ENCODE measurements at places on chromosomes 11 and 22. TPM values are rescaled to one million over a fixed set of nuclear protein-coding genes. Genes with fewer than 3 reads are reported as not detected.
A peak's percentile ranks its signal among the peaks of the same experiment; 100 is the strongest.

Gene OR8G5
- total RNA-seq, result not detected

Gene KCNJ11
- not detected for total RNA-seq

Gene KRTAP5-7
- total RNA-seq, result not detected

Gene NLRP14
- 0.33 TPM for total RNA-seq

Gene SLC16A8
- not detected for total RNA-seq

Gene CCDC116
- total RNA-seq, result 0.17 TPM

Gene TOMM22
- total RNA-seq, result 76.7 TPM

DNA sequence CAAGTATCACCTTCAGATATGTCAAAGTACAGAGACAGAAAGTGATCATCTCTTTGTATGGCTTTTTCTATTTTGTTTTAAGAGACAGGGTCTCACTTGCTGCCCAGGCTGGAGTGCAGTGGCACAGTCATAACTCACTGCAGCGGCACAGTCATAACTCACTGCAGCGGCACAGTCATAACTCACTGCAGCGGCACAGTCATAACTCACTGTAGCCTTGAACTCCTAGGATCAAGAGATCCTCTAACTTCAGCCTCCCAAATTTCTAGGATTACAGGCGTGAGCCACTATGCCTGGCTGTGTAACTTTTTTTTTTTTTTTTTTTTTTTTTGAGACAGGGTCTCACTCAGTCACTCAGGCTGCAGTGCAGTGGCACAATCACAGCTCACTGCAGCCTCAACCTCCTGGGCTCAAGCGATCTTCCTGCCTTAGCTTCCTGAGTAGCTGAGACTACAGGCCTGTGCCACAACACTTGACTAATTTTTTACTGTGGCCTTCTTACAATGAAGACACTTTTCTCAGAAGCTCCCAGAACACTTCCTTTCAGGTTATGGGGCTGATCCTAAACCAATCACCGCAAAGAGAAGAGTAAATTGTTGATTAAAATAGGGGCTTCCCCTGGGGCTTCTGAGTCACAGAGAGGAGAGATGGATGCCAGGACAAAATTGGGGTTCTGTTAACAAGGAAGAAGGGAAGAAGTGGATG, 9.0 kb upstream of the HIKESHI start:
- DNase-seq, result no peak

- DNase-seq, result no peak
These were observed 10.7 kb downstream of the PRPF19 start for GRCh38 chr11:60895687-60896086.

DNA sequence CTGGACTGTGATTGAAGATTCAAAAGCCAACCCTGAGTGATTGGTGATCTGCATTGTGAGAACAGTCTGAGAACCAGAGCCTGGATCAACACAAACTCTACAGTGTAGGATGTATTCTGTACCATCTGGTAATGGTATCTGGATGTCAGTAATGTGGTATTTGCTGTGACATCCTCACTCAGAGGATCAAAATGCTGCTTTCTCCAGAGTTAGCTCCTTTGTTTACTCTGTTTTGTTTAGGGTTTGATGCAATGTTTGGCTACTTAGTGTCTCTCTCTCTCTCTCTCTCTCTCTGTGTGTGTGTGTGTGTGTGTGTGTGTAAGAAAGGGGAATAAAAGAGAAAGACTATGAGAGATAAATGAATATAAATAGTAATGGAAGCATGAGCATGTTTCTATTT, 24.3 kb downstream of the CASP4 start:
- no peak for DNase-seq

DNA sequence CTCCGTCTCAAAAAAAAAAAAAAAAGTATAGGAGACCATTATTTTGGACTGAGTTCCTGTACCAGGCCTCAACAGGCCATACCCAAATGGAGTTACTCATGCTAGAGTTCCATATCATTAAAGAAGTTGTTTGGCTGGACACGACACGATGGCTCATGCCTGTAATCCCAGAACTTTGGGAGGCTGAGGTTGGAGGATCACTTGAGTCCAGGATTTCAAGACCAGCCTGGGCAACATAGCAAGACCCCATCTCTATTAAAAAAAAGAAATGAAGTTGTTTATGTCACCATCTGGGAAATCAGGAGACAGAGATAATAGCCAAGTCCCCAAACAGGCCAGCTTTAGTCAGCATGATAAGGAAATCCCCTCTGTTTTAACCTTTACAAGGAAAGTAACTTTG, 6.7 kb upstream of the FNBP4 start:
- no peak for DNase-seq

- no peak for DNase-seq
These were observed 17.3 kb upstream of the FGF19 start for GRCh38 chr11:69721106-69721505.

DNA sequence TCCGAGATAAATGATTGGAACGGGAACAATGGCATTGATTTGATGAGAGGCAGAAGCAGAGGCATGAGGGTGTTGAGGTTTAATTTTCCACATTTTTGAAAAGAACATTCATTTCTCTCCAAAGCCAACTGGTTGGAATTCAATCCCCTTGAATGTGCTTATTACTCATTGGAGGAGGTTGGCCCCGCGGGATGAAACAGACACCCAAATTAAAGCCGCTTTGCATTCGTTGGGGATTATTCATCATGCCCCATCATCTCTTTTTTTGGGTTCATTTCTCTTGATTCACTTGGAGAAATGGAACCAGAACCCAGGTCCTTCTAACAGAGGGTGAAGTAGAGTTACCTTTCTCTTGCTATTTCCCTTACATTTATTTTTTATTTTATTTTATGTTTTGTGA, 47.6 kb upstream of the PARVG start:
- no peak for DNase-seq

- no peak for DNase-seq
These were observed 10.2 kb upstream of the NECTIN1 start for GRCh38 chr11:119739021-119739703.

DNA sequence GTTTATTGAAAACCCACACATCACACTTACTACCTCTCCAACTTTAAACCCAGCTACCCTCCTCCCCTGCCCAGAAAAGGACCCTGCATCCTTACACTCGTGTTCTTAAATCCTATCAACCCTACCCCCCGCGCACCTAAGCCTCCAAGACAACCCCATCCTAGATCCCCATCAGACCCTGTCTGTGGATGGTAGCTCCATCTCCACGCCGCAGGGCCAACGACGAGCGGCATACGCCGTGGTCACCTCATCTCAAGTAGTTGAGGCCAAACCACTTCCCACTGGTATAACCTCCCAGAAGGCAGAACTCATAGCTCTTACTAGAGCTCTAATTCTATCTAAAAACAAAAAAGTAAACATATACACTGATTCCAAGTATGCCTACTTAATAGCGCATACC, 9.4 kb upstream of the OR56A3 start:
- DNase-seq, result no peak

GRCh38 chr11:119774172-119774763, 45.3 kb upstream of the NECTIN1 start:
- DNase-seq, result peak; percentile 29

GRCh38 chr11:41971592-41971991, 512.1 kb upstream of the LRRC4C start:
- DNase-seq, result no peak

DNA sequence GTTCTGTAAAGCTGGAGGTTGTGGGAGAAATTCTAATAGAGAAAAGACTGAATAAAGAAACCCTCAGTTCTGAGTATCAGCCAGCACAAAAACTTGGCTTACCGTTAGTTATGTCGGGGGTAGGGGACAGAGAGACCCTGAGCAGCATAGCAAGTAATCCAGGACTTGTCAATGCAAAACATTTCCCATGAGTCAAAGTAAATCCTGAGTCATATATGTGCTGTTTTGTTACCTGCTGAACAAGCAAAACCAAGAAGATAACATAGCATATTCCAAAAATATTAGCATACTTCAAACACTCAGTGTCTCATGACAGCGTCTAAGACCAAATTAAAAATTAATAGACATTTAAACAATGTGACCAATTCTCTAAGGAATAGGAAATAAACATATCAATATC, 75.1 kb upstream of the LUZP2 start:
- peak; percentile 1 for DNase-seq

- no peak for DNase-seq
These were observed 921.0 kb downstream of the KCNA4 start for GRCh38 chr11:29095821-29096220.

DNA sequence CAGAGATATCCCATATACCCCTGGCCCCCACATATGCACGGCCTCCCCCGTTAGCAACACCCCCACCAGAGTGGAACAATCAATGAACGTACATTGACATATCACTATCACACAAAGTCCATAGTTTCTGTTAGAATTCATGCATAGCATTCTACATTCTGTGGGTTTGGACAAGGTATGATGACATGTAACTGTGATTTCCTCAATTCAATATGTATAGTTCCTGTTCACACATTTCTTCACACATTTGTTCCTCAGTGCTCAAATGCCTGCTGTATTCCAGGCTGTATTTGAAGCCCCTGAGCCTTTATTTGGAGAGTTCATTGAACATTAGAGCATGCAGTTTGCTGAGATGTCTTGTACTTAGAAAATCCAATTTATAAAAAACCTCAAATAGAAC, 69.9 kb downstream of the PTPRJ start:
- no peak for DNase-seq

DNA sequence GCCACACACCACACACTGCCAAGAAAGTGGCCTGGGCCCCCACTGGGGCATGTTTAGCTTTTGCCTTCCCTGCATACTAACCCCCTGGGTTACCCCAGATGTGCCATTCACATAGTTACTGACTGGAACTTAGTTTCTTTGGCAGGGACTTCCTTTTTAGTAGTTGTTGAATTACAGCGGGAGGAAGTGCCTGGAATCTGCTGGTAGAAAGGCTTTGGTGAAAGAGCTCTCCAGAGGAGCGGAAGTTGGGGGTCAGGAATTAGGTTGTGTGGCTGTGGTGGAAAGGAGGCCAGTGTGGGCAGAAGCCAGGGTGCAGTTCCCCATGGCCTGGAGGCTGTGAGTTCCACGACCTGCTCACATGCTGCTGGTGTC, 69.0 kb downstream of the MED15 start:
- DNase-seq, result no peak

GRCh38 chr22:34885852-34886251, 180.1 kb upstream of the ISX start:
- DNase-seq, result peak; percentile 86

- DNase-seq, result no peak
These were observed 81.3 kb downstream of the MYO18B start for GRCh38 chr22:25823276-25823675.

- DNase-seq, result no peak
These were observed 93.2 kb upstream of the PRR5 start for GRCh38 chr22:44608597-44609399.

- DNase-seq, result no peak
These were observed 28.2 kb downstream of the LRRC32 start for GRCh38 chr11:76642341-76642740.

DNA sequence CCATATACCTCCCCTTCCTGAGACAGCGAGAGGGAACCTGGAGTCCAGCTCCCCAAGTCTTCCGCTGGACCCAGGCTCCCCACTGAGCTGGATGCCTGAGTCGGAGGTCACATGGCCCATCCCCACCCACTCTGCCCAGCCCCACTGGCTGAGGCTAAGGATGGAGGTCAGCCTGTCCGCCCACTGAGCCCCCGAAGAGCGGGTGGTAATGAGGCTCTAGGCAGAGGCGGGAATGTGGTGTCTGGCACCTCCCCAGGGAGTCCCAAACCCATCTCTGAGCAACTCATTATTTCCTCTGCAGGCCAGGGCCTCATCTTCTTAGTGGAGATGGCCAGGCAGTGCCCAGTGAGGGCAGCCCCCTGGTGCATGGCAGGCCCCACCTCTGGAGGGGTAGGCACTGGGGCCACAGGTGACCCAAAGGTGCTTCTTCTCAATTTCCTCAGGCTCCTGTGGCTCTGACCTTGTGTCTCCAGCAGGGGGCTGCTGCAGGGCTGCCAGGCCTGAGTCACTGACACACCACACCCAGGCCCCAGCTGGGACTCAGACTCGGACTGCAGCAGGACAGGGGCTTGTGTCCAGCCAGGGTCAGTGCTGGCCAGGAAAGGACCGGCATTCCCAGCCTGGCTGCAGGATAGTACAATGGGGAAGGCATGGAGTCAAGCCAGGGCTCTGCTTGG, 10.2 kb upstream of the PDE2A start:
- peak; percentile 53 for DNase-seq

DNA sequence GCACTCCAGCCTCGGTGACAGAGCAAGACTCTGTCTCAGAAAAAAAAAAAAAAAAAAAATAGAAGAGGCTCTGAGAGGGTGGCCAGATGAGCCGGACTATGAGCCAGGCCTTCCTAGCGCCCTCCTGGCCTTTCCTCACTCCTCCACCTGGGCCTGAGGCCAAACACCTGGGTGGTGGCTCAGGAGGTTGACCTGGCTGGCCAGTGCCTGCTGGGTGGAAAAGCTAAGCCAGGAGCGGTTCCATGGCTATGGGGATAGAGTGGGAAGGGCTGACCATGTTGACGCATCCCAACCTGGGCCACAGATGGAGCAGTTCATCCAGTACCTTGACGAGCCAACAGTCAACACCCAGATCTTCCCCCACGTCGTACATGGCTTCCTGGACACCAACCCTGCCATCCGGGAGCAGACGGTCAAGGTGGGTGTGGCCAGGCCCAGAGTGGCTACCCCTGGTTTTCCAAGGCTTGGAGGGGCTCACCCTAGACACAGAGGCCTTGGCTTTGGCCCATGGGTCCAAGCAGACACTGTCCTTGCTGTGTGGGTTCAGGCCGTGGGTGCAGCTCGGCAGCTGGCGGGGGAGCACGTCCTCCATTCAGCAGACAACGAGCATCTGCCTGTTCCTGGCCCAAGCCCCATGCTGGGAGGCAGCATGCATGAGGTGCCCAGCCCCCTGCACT, 7.6 kb downstream of the SCYL1 start:
- DNase-seq, result no peak

DNA sequence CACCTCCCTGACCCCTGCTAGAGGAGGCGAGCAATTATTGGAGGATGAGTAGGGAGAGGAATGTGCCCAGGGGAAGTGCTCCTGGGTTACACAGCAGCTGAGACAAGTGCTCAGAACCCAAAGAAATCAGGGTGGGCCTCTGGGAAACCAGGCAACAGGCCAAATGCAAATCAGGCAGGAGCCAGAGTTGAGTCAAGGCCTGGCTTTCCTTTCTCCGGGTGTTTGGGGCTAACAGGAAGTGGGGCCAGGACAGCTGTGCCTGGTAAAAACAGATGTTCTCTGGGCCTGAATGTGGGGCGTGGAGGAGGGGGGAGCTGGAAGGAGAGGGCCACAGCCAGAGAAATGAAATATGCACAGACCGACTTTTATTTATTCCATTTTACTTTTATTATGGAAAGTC, 22.0 kb downstream of the MFNG start:
- DNase-seq, result no peak

Measured in mammary epithelial cell (primary cell).